Progenitor cell of endocrine pancreas (in vitro differentiated cells): ENCODE measurements at places on chromosomes 7 and 10.

- no peak for DNase-seq
Observed at GRCh38 chr7:91876391-91877133, 3.9 kb downstream of the MTERF1 start.

GRCh38 chr7:120714945-120715344, 143.0 kb downstream of the TSPAN12 start:
- no peak for DNase-seq

GRCh38 chr7:40571796-40572195, 437.0 kb downstream of the SUGCT start:
- no peak for DNase-seq

DNA sequence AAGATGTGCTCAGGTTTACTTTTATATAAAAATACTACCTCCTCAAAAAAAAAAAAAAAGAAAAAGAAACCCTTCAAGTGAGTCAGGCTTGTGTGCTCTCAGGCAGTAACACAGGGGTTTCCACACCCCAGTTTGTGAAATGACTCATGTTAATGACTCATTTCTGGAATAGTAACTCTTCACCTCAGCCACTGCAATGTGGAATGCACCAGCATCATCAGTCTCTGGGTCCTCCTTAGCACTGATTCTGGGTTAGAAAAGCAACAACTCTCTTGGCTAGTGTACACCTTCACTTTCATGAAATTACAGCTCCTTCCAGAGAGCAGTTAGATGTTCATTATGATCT, 110.6 kb downstream of the EMX2 start:
- no peak for DNase-seq

GRCh38 chr7:2711895-2712675, 24.1 kb downstream of the AMZ1 start:
- DNase-seq: no peak

DNA sequence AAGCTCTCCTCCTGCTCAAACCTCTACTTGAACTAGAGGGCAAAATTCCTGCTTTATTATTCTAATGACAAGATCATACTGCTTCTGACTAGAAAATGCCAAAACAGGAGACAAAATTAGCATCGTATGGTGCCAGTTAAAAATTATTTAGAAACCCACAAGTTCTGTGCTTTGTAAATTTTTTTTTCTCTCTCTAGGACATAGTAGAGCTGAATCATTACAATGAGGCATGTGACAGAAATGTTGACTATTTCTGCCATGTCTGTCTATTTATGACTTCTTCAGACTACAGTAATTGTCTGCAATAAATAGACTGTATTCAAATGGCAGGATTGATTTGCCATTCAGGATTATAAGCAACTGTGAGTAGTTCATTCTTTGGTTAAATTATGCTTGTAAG, 335.8 kb downstream of the PRPF18 start:
- DNase-seq: no peak

- DNase-seq: no peak
Observed at GRCh38 chr10:3782451-3783315, 2.3 kb downstream of the KLF6 start.

GRCh38 chr7:44512736-44513135, 22.3 kb upstream of the NUDCD3 start:
- no peak for DNase-seq

DNA sequence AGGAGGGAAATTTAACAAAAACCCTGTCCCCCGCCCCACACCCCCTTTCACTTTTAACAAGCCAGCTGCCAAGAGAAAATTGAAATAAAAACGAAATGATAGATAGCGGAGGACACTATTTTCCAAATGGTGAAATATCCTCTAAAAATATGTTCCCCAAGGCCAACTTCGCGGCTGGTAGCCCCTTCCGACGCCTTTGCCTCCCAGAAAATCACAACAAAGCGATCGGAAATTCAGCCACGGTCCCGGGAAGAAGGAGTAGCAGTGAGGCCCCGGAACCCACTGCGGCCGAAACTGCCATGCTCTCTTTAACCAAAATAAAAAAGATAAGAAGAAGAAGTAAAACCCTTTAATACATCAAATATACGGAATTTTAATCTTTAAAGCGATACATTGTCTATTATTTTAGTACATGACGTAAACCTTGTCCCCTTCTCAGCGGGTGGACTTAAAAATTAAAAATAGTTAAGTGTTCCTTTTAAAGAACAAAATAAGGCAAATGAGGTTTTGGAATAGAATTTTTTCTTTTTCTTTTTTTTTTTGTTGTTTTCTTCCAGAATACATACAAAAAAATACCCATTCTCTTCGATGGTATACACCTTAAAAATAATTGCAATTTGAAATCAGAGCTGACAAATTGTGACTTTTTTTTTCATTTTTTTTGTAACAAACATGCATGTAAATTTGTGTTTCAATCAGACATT, 3.9 kb downstream of the ZNF503 start:
- DNase-seq: no peak

DNA sequence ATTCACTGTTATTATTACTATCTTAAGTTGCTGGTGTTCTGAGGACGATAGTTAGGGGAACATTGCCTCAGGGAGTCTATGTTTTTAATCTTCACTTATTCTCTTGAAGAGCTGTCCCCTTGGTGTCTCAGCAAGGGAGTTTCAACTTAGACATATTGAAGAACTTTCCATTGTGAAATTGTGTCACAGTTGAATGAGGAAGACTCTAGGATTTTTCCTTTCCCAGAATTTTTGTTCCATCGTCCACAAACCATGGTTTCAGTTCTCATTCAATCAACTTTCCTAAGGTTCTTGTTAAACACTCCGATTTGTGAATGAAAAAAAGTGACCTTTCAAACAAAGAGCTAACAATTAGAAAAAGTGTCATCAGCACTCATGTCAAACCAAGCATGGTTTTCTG, 128.3 kb downstream of the GATA3 start:
- DNase-seq: no peak

- DNase-seq: no peak
Observed at GRCh38 chr7:96173781-96174180, 148.1 kb downstream of the SLC25A13 start.

- DNase-seq: no peak
Observed at GRCh38 chr10:112979927-112980326, 29.9 kb downstream of the TCF7L2 start.

DNA sequence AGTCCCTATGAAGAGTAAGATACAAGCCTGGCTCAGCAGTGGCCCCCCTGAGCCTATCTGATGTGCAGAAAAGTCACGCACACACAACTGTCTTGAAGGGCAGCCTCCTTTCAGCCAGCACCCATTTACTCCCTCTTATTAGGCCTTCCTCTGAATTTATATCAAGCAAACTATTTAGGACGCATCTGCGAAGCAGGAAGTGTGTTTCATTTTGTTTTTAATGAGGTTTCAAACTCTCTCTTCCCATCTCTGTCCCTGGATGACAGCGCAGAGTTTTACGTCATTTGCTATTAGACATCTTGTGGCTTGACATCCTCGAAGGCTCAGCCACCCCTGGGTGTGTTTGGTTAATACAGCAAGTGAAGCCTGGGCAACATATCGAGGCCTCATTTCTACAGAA, 79.5 kb downstream of the CUX1 start:
- no peak for DNase-seq

GRCh38 chr7:97026715-97027426, 2.2 kb upstream of the DLX5 start:
- DNase-seq: no peak

DNA sequence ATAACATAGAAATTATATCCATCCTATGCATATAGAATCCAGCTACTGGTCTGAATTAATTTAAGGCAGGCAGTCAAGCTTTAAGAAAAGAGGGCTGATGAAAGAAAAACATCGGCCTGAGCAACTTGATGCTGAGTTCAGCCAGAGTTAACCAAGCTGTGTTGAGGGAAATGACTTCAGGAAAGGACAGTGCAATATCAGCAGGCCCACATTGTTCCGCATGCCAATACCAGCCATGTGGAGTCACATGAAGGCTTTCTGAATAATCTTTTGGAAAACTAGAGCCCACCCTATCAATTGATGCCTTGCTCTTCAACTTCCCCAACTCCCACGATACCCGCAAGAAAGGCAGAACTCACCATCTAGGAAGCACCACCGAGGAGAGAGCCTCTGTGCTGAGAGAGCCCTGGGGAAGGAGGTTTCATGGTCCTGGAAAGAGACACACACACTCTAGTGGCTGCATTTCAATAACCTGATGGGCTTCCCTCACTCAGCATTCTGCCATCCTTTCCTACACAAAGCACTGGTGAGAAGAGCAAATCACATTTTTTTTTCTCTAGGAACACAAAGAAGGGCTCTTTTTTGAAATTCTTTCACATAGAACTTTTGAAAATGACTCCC, 125.8 kb upstream of the PTN start:
- DNase-seq: no peak

GRCh38 chr7:134732728-134733127, 46.7 kb upstream of the CALD1 start:
- no peak for DNase-seq
